ENCODE measurements at places on chromosomes 2 and 18.
A peak's percentile ranks its signal among the peaks of the same experiment; 100 is the strongest.

DNA sequence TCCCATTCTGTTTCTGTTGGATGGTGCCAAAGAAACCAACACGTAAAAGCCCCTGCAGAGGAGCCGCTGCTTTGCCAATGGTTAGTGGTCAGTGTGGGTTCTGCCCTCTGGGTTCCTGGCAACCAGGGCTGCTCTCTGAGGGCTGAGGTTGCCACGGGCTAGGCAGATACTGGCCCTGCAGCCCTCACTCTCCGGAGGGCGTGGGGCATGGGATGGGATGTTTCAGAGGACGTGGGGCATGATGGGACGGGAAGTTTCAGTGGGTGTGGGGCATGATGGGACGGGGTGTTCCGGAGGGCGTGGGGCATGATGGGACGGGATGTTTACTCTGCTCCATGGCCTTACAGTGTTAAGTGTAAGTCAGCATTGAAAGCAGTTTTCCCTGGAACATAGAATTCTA lies 34.2 kb downstream of the ADI1 start:
- DNase-seq: no peak

DNA sequence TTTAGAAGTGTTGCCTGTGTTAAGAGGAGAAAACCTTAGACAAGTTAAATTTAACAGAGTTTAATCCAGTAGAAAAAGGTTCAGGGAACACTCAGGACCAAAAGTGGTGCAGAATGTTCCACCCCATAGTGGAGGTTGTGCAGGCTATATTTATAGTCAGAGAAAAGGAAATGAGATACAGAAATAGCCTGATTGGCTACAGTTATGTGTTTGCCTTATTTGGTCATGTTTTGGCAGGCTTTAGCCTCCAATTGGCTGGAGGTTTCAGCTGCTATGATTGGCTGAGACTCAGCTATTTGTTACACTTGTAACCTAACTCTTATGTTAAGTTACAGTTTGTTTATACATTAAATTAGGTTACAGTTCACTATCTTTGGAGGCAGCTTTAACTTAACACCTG lies 4.2 kb downstream of the STAMBP start:
- DNase-seq: no peak

DNA sequence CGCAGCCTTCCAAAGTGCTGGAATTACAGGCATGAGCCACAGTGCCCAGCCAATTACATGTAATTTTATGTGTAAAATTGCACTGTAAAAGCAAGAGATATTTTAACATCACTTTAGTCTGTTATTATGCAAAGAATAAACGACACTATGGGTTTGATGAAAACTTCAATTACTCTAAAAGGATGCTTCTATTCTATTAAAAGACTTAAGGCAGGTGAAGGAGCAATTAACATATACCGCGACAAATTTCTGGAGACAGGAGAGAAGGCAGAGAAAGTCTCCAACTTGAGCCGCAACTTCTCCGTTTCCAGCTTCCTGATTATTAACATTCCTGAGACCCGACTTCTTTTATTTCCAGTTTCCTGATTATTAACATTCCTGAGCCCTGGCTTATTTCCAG lies 53.7 kb downstream of the FAM210A start:
- no peak for DNase-seq

DNA sequence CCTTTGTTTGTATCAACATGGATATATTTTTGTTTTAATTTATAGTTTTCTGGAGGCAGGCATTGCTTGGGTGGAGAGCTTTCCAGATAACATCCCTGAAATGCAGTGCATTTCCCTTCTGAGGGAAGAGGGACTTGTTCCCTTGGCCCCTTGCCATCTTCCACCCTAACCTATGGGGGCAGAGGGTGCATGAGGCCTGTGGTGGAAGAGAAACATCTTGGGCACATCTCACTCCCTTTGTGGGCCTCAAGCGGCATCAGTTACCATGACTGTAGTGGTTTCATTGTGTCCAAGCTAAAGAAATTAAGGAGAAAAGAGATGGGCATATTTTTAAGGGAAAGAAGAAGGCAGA lies 5.3 kb upstream of the RPL37A start:
- DNase-seq: no peak

DNA sequence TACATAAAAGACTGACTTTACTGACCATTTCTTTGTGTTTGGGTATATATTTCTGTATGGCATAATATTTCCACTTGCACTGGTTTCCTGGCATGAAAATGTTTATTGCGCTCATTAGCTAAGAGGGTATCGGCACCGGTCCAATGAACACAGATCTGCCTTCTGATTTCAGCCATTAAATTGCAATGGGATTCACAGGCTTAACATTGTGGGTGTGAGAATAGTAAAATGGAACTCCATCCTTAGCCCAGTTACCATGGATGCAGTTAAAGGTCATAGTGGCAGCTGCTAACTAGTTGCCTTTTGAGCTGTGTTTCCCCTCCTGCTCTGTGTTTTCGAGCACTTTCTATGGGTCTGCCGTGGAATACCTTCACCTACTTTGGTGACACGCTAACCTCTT lies 352.6 kb upstream of the POU3F3 start:
- DNase-seq: no peak

DNA sequence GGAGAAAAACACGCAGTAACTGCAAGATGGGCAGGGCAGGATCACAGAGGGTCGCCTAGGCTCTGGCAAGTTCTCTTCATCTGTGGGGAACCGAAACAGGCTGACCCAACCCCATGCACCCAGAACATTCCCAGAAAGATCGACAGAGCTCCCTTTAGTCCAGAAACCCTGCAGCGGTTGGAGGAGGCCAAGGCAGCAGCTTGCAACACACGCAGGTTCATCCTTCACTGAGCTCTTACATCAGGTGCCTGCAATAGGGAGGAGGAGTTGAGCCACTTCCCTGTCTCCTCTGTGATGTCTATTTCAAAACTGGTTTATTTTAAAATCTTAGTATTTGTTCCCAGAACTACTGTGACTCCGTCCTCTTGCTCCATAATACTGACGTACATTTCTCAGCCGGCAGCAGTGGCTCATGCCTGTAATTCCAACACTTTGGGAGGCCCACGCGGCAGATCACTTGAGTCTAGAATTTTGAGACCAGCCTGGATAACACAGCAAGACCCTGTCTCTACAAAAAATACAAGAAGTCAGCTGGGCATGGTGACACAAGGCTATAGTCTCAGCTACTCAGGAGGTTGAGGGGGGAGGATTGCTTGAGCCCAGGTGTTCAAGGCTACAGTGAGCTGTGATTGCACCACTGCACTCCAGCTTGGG lies 11.5 kb upstream of the SLC11A1 start:
- peak; percentile 68 for DNase-seq

DNA sequence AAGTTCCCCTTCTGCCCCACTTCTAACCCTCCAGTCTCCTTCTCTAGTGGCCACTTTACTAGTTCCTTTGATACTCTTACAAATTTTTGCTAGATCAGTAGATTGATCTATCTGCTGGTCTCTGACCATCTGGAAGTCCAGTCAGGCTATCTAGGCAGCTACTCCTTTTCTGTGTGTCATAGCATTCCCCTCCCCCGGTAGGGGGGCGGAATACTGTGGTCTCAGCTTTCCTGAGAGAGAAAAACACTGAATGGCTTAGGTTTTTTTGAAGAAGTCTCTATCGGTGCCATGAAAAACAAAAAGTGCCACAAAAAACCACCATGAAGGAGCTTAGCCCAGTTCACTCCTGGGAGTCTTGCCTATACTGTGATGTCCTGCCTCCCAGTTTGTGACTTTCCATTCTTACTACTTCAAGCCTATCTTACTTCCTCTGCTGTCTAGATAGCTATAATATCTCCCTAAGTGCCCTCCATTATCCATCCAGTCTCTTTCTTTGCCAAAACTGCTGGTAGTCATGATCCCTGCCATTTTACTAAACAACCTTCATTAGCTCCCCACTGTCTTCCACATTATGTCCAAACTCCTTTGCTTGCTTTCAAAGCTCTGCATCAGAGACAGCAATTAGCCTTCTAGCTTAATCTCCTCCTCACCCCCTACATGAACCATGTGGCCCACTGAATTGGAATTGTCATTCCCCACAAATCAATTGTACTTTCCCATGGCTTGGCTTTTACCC lies 29.9 kb downstream of the TPGS2 start:
- no peak for DNase-seq

GRCh38 chr18:501406-501714 lies 859 bp upstream of the COLEC12 start:
- DNase-seq: no peak

DNA sequence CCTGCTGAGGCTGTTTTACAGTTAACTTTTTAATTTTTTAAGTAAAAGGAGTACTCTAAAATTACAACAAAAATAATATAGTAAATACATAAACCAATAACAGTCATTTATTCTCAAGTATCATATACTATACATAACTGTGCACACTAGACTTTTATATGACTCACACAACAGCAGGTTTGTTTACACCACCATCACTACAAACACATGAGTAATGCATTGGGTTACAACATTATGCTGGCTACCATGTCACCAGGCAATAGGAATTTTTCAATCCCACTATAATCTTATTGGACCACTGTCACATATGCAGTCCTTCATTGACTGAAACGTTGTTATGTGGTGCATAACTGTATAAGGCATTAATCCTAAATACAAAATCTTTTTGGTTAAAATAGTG lies 42.5 kb downstream of the RASGRP3 start:
- no peak for DNase-seq

- DNase-seq: no peak
Measured at GRCh38 chr18:74171910-74172606, 23.7 kb downstream of the TIMM21 start.

- no peak for DNase-seq
Measured at GRCh38 chr2:212540341-212540740, 1.7 kb upstream of the ERBB4 start.

GRCh38 chr2:240510513-240511210 lies 47.1 kb downstream of the ANKMY1 start:
- DNase-seq: no peak
